Transverse colon (tissue), 4 donors: ENCODE measurements at places on chromosomes 6 and 20.
A peak's percentile ranks its signal among the peaks of the same experiment; 100 is the strongest.

- DNase-seq, result peak; percentile 61
- no peaks in the 10 kb centered on the region for H3K4me1 ChIP-seq
- H3K36me3 ChIP-seq, result no peaks in the 10 kb centered on the region
- no peak overlapping the region for H3K27ac ChIP-seq
These were observed 65.1 kb downstream of the PLG start for GRCh38 chr6:160766989-160767646.

- no peak overlapping the region for H3K27ac ChIP-seq
- no peaks in the 10 kb centered on the region for H3K27me3 ChIP-seq
- DNase-seq, result no peak
- peaks cover 4% of the 10 kb centered on the region for H3K4me1 ChIP-seq
- no peaks in the 10 kb centered on the region for H3K36me3 ChIP-seq
- no peak overlapping the region for H3K4me3 ChIP-seq
These were observed 79.1 kb downstream of the RPP40 start for GRCh38 chr6:4924661-4925271.

DNA sequence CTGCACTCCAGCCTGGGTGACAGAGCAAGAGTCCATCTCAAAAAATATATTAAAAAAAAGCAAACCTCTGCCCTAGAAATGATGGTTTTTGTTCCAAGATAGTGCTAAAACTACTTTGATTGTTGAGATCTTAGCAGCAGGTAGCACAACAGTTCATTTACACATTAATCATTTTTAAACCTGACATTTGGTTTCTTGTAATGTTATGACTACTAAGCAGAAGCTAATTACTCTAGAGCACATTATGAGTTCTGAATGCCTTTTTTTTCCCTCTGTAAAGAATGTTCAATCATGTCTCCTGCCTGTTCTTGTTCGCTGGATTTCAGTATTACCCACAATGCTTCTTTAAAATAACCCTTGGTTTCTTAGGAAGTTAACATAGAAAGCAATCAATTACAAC lies 24.7 kb upstream of the PHF3 start:
- H3K27me3 ChIP-seq, result no peaks in the 10 kb centered on the region
- H3K4me3 ChIP-seq, result no peak overlapping the region
- H3K27ac ChIP-seq, result no peak overlapping the region
- no peaks in the 10 kb centered on the region for H3K36me3 ChIP-seq
- no peaks in the 10 kb centered on the region for H3K4me1 ChIP-seq

DNA sequence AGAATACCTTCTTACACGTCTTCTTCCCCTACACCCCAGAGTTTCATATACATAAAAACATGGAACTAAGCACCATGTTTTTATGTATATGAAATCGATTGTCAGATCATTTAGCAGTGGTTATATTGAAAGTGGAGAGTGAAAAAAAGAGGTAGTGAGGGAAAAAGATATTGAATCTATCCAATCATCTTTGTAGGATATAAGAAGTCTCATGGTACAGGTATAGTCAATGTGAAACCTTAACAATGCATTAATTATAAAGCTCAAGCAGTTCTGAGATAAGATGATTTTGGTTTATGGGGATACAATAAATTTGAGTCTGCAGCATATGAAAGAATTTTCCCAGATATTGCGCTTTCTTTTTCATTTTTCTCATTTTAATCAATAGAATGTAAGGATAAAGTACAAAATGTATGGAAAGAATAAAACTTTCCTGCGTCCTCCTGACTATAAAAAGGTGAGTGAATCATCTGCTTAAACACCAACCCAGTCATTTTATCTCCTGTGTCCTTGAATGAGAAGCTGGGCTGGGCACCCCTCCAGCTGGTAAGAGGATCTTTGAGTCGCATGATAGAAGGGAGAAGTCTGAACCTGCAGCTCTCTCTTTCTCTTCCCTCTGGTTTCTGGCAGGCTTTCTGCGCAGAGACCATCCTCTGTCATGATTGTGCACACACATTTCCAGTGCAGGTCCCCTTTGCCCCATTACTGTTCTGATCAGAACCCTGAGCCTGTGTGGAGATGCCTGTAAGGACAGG lies 28.1 kb upstream of the AKIRIN2 start:
- H3K36me3 ChIP-seq, result no peaks in the 10 kb centered on the region
- H3K27me3 ChIP-seq, result no peaks in the 10 kb centered on the region
- H3K27ac ChIP-seq, result no peak overlapping the region
- H3K4me1 ChIP-seq, result peaks cover 48% of the 10 kb centered on the region
- peak; percentile 40 for DNase-seq

- H3K4me3 ChIP-seq, result no peak overlapping the region
- no peaks in the 10 kb centered on the region for H3K4me1 ChIP-seq
- H3K36me3 ChIP-seq, result no peaks in the 10 kb centered on the region
- no peaks in the 10 kb centered on the region for H3K27me3 ChIP-seq
- no peak overlapping the region for H3K27ac ChIP-seq
These were observed 529.3 kb downstream of the QKI start for GRCh38 chr6:163943607-163944385.

DNA sequence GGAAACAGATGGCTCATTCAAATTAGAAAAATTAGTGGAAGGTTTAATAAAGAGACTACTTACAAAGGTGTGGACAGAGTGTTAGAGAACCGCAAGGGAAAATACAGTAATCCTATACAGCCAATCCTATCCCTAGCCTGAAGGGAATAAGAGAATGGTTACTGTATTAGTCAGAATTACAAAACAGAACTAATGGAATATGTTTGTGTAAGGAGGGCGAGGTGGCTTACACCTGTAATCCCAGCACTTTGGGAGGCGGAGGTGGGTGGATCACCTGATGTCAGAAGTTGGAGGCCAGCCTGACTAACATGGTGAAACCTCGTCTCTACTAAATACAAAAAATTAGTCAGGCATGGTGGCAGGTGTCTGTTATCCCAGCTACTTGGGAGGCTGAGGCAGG lies 16.3 kb upstream of the TRPC4AP start:
- H3K27me3 ChIP-seq, result no peaks in the 10 kb centered on the region
- DNase-seq, result no peak
- H3K27ac ChIP-seq, result no peak overlapping the region
- H3K4me1 ChIP-seq, result no peaks in the 10 kb centered on the region
- H3K4me3 ChIP-seq, result no peak overlapping the region

- no peak for DNase-seq
- no peak overlapping the region for H3K4me3 ChIP-seq
- H3K27me3 ChIP-seq, result peaks cover 100% of the 10 kb centered on the region
- H3K36me3 ChIP-seq, result no peaks in the 10 kb centered on the region
- no peak overlapping the region for H3K27ac ChIP-seq
These were observed 5.0 kb upstream of the BHLHE23 start for GRCh38 chr20:63011798-63012197.

- no peaks in the 10 kb centered on the region for H3K36me3 ChIP-seq
- no peak overlapping the region for H3K27ac ChIP-seq
- peak; percentile 3 for DNase-seq
- H3K27me3 ChIP-seq, result peaks cover 67% of the 10 kb centered on the region
- H3K4me3 ChIP-seq, result no peak overlapping the region
These were observed 90.6 kb upstream of the BHLHE23 start for GRCh38 chr20:63097336-63097831.

GRCh38 chr6:128265706-128266105 lies 254.7 kb downstream of the PTPRK start:
- H3K36me3 ChIP-seq, result no peaks in the 10 kb centered on the region
- DNase-seq, result no peak
- no peaks in the 10 kb centered on the region for H3K27me3 ChIP-seq
- H3K27ac ChIP-seq, result no peak overlapping the region
- H3K4me1 ChIP-seq, result no peaks in the 10 kb centered on the region

GRCh38 chr6:77463308-77463860 lies at the start of gene HTR1B:
HTR1B (minus strand) TSS chr6:77463491; CDS start chr6:77463403, 88 bp downstream.
- peaks cover 70% of the 10 kb centered on the region for H3K27me3 ChIP-seq
- peaks cover 10% of the 10 kb centered on the region for H3K4me1 ChIP-seq
- H3K36me3 ChIP-seq, result no peaks in the 10 kb centered on the region
- H3K4me3 ChIP-seq, result peak within 1 kb of the TSS; percentile 14
- DNase-seq, result no peak
